ENCODE measurements at places on chromosomes 16 and 17.

DNA sequence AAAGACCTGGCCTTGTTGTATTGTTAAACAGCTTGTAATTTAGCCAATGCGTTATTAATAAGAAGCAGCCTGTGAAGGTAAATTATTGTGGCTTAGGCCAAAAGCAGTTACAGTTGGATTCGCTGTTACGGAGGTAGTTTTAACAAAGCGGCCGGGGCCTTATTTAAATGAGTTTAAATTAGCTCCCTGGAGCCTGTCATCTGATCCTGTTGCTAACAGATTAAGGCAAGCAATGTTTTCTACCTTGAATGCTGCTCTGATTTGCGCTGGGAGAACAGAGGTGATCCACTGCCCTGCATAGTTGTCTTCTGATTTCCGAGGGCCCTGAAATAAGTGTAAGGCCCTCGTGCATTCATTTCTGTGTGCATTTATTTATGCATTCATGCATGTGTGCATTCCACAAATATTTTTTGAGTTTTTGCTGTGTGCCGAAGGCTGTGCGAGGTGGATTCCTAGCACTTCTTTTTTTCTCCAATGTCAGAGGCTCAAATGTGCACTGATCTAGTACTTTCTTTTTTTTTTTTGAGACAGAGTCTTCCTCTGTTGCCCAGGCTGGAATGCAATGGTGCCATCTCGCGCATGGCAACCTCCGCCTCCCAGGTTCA, 10.9 kb downstream of the SEC14L5 start:
- peak; percentile 2 for DNase-seq

- DNase-seq: no peak
These were observed 13.5 kb downstream of the VAT1L start for GRCh38 chr16:77801817-77802216.

GRCh38 chr16:13680021-13680889, 239.7 kb upstream of the ERCC4 start:
- no peak for DNase-seq

DNA sequence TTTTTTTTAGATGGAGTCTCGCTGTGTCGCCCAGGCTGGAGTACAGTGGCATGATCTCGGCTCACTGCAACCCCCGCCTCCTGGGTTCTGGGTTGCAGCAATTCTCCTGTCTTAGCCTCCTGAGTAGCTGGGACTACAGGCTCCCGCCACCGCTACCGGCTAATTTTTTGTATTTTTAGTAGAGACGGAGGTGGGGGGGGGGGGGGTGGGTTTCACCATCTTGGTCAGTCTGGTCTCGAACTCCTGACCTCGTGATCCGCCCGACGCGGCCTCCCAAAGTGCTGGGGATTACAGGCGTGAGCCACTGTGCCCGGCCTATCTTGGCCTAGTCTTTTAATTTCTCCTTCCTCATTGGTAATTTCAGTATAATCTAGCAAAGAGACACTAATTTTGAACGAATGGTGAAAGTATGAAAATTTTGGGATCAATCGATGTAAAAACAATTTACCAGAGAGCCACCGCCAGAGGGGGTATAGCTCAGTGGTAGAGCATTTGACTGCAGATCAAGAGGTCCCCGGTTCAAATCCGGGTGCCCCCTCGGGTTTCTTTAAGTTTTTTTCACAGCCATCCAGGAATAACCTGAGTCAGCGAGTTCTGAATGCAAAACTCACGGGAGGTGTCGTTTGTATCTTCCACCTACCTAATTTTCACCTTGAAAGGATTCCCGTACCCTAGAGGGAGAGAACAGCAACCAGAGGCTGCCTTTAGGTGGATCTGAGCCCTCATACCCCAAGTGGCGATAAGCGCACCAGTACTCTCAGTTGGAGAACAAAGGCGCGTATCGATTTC, 2.5 kb upstream of the LASP1 start:
- DNase-seq: peak; percentile 84

DNA sequence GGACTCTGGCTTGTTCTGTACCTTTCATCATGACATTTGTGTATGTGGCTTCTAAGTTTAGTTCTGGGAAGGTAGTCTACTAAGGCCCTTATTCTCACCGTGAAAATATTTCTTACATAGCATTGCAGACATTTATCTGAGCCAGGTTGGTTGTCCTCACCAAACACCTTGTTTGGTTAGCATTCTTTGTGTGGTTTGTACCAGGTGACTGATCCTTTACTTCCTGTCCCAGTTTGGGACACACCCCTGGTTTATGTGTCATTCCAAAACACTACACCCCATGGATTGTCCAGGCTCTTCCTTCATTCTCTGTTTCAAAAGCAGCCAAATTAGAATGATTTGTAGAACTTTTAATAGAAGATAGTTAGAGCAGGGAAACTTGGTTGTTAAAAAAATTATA, 23.2 kb upstream of the DUSP14 start:
- no peak for DNase-seq

GRCh38 chr17:10899281-10899680, 61.4 kb upstream of the PIRT start:
- DNase-seq: no peak

DNA sequence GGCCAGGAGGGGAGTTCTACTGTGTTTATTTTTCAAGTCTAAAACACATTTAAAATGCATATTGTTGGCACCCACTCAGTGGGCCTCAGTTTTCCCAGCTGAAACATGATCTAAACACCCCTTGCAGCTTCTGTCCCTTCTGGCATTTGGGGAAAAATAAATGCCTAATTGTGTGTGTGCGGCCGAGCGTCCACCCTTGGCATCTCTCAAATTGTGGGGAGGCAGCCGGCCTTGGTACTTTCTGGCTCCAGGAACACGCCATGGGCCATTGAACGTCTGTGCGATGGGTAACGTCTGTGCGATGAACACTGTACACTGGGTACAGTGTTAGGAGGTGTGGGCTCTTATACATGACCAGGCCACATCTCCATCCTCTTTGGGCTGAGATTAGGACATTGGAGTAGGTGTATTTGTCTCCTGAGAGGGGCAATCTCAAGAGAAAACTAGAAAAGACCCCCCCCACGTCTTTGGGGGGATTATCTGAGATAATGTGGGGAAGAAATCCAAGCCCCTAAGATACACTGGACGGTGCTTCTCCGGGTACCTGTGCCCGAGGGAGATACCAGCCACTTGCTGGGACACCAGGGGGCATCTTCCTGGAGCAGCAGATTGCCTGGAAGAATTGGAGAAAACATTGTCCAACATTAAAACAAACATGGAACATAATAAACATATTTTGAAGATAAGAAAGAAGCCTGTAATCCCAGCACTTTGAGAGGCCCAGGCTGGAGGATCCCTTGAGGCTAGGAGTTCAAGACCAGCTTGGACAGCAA, 54.9 kb downstream of the RAB11FIP4 start:
- DNase-seq: no peak

DNA sequence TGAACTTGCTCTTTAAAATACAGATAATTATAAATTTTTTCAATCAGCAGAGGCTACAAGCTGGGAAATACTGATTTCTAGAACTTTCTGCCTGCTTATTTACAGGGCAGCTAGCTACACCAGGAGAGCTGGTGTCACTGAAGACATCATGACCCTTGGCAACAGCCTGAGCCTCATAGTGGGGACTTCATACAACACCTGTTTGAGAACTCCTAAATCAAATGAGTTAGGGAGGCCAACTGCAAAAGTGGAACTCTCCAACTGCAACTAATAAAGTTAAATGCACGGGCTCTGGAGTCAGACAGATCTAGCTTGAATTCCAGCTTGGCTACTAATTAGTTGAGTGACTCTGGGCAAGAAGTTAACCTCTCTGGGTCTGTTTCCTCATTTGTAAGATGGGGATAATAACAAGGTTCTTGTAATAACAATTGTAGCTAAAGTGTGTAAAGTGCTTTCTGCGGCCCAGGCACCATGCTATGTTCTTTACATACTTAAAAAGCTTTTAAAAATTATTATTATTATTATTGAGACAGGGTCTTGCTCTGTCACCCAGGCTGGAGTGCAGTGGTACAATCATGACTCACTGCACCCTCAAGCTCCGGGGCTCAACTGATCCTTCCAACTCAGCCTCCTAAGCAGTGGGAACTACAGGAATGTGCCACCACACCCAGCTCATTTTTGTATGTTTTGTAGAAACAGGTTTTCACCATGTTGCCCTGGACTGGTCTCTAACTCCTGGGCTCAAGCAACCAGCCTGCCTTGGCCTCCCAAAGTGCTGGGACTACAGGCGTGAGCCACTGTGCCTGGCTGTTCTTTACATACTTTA, 33.4 kb downstream of the VAC14 start:
- DNase-seq: peak; percentile 58

DNA sequence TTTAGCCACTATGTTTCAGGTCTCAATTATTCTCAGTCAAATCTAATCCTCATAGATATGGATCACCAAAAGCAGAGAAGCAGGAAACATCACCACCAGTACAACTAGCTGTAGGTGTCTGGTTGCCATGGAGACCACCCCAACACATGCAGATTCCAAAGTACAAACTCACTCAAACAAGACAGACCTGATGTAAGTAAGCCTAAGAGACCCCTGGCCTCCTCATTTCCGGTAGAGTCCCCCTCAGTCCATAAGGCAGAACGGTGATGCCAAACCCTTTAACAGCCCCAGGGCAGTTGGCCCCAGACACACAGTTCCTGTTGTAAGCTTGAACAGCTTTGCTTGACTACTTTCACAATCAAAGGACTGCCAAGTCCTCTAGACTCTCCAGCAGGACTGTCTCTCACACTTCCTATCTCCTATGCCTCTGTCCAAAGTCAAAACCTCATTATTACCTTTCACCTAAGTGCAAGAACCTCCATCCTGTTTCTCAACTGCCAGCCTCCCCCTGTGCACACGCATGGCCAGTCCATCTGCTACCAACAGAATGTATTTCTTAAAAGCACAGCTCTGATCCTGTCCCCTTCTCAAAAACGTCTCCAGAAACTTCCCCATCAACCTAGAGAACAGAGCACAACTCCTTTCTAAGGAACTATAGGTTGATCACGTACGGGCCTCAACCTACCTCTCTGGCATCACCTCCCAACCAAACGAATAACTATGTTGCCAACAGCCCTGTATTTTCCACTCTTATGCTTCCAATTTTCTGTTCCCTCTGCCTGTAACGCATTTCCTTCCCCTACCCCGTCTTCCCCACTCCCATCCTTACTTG, 23.9 kb downstream of the SLC39A11 start:
- peak; percentile 57 for DNase-seq

Measured in adipocyte (in vitro differentiated cells).